Effector memory CD8-positive, alpha-beta T cell (primary cell): ENCODE measurements at places on chromosomes 2 and 18.

- peaks cover 11% of the 10 kb centered on the region for H3K27me3 ChIP-seq
- no peak for DNase-seq
- no peaks in the 10 kb centered on the region for H3K4me1 ChIP-seq
- H3K27ac ChIP-seq = no peak overlapping the region
- H3K36me3 ChIP-seq = no peaks in the 10 kb centered on the region
- H3K4me3 ChIP-seq = no peak overlapping the region
Measured at GRCh38 chr2:23418461-23418911, 33.5 kb downstream of the KLHL29 start.

GRCh38 chr2:27306573-27307286 lies 1.5 kb downstream of the UCN start:
- H3K27me3 ChIP-seq = peaks cover 30% of the 10 kb centered on the region
- H3K4me1 ChIP-seq = peaks cover 8% of the 10 kb centered on the region
- peak overlapping the region; percentile 61 for H3K4me3 ChIP-seq
- no peak overlapping the region for H3K27ac ChIP-seq

GRCh38 chr18:69035756-69036155 lies 237.9 kb downstream of the CCDC102B start:
- no peaks in the 10 kb centered on the region for H3K36me3 ChIP-seq
- H3K27me3 ChIP-seq = no peaks in the 10 kb centered on the region
- H3K4me3 ChIP-seq = no peak overlapping the region
- no peak overlapping the region for H3K27ac ChIP-seq

DNA sequence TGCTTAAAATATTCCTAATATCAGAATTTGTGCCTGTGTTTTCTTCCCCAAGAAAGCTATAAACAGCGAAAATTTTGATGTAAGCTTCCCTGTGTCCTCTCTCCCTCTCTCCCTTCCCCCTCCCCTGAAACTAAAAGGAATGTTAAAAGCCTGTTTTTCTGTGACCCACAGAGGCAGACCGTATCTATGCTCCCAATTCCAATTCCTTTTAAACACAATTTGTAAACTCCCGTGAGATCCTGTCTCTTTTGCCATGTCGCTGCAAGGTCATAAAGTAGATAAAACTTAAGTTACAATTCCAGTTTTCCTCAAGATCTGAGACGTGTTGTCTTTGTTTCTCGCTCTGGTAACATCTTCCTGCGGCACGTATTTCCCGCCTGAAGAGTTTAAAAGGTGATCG lies 23.3 kb downstream of the SKA1 start:
- peaks cover 37% of the 10 kb centered on the region for H3K27me3 ChIP-seq
- no peak overlapping the region for H3K27ac ChIP-seq
- H3K4me1 ChIP-seq = no peaks in the 10 kb centered on the region
- no peak overlapping the region for H3K4me3 ChIP-seq
- no peak for DNase-seq
- no peaks in the 10 kb centered on the region for H3K36me3 ChIP-seq
